A549 treated with CpdA at 1 μM for 4 hours (cell line): ENCODE measurements at places on chromosomes 2 and 18. TPM values are rescaled to one million over a fixed set of nuclear protein-coding genes. Genes with fewer than 3 reads are reported as not detected.

Gene TDRD15
- not detected in 5 replicates for total RNA-seq

Gene ZNF396
- 0.56 to 1.0 TPM (median 0.69 TPM) in 5 replicates for total RNA-seq

Gene CXCR2
- not detected in 5 replicates for total RNA-seq

Gene CDCA7
- total RNA-seq = 37.8 to 45.6 TPM (median 44.7 TPM) in 5 replicates

Gene NHEJ1
- total RNA-seq = 14.2 to 17.9 TPM (median 15.0 TPM) in 5 replicates

Gene CNGA3
- total RNA-seq = not detected in 5 replicates

Gene KCTD18
- total RNA-seq = 8.0 to 11.5 TPM (median 10.1 TPM) in 5 replicates

Gene MEP1B
- total RNA-seq = 0.07 to 0.27 TPM in 2 of 5 replicates, not detected in the others

Gene CENPA
- total RNA-seq = 45.4 to 62.8 TPM (median 52.8 TPM) in 5 replicates

Gene KLHL30
- 0.05 to 0.19 TPM (median 0.07 TPM) in 5 replicates for total RNA-seq
